Foreskin melanocyte (primary cell): ENCODE measurements at places on chromosomes 2 and 18.

GRCh38 chr2:178914259-178914849, 107.1 kb upstream of the TTN start:
- DNase-seq: peak; percentile 66

GRCh38 chr2:225600444-225600843, 200.9 kb downstream of the NYAP2 start:
- no peak for DNase-seq

DNA sequence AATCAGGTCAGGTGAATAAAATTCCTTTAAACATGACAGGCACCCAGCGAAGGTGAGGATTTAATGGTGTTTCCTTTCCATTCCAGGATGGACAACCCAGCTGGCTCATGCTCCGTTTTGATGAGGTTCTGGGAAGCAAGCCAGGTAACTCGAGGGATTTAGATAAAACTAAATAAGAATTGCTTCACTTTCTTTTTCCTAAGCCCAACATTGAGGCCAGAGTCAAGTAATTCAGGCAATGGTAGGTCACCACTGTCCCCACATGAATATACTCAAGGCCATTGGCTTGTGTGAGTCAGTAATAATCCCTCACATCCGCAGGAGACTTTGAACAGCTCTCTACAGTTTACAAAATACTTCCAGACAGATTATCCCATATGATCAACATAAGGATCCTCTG, 16.2 kb upstream of the LRATD1 start:
- no peak for DNase-seq

DNA sequence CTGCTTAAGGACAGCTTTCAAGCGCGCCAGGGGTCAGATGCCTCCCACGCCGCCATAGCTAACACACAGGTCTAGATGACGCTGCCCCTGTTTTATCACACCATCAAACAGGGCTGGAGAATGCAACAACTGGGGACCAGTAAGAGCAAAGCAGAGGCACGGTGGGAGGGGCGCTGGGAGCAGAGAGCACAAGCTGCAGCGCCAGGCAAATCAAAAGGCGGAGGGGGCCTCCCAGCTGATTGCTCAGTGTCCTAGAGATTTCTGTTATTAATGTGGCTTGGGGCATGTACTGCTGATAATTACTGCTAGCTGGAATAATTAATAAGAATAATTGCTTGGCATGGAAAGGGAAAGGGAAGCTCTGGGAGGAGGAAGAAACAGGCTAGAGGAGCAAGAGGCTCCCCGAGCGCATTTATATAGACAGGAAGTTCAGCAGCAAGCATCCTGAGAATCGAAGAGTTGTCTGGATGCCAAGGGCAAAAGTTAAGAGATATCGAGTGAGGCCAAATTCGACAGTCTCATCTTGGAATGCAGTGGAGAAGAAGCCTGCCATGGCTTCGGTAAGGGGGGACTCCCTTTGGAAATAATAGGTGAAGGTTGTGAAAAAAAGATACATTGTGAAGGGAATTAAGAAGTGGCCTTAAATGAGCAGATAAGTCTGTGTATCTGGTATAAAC, 104.5 kb upstream of the ZNF521 start:
- no peak for DNase-seq

- no peak for DNase-seq
Measured at GRCh38 chr2:17918789-17919188, 40.3 kb downstream of the KCNS3 start.

GRCh38 chr2:237734905-237735623, 63.5 kb upstream of the RBM44 start:
- no peak for DNase-seq

GRCh38 chr18:79772108-79772864, 25.5 kb upstream of the KCNG2 start:
- DNase-seq: no peak

GRCh38 chr2:119114266-119114665, 44.3 kb downstream of the C1QL2 start:
- no peak for DNase-seq

GRCh38 chr2:96656540-96656939, 14.0 kb downstream of the FER1L5 start:
- no peak for DNase-seq

DNA sequence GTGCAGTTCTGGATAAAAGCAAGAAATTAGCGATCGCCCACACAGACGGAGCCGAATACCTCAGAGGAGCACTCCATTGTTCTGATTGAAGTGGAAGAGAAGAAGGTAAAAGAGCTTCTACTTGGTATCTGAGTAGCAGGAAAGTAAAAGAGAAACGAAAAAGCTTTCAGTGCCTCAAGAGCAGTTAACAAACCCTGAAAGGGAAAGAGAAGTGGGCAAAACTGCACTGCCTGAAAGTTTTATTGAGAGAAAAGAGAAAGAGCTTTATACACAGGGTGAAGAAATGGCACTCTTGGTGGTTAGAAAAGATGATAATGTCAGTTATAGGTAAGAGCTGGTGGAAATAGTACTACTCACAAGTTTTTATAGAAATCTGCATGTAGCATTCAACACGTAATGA, 192.8 kb downstream of the CDCA7 start:
- DNase-seq: no peak
